Activated B cell treated with CpG ODN at 0.5 μM for 24 hours (primary cell): ENCODE measurements at places on chromosomes 1 and 21. TPM values are rescaled to one million over a fixed set of nuclear protein-coding genes. Genes with fewer than 3 reads are reported as not detected.

- DNase-seq, result no peak
These were observed 220.5 kb downstream of the FOXD2 start for GRCh38 chr1:47658161-47658920.

- DNase-seq, result no peak
These were observed 7.3 kb downstream of the SYNC start for GRCh38 chr1:32695098-32695904.

The NKAIN1 gene
- not detected in 2 replicates for total RNA-seq

GRCh38 chr21:42627527-42628289 is 25.7 kb upstream of the PDE9A start:
- no peak for DNase-seq
